ENCODE measurements at places on chromosomes 6 and 20. TPM values are rescaled to one million over a fixed set of nuclear protein-coding genes. Genes with fewer than 3 reads are reported as not detected.

DNA sequence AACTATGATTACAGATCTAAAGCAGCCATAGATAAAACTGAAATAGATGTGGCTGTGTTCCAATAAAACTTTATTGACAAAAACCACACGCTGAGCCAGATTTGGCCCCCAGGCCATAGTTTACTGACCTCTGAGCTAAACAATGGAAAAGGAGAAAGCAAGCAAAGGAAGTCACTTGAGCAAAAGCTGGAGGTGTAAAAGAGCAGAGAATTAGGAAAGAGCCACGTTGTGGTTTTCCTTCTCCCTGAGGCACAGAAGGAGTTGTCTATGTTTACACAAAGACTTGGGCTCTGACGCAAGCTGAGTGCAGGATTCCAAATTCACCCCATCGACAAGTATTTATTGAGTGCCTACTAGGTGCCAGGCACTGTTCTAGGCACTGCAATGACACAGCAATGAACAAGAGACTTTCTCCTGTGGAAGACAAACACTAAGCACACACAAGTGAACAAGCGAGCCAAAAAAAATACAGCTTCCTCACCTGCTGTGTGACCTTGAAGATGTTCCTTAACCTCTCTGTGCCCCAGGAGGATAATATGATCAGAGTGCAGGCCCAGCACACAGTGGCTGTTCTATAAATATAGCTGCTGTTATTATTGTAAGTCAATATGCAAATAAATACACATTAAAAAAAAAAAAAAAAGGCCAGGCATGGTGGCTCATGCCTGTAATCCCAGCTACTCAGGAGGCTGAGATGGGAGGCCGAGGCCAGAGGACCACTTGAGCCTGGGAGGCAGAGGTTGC is 75.4 kb upstream of the PTPN1 start:
- no peak for DNase-seq

- DNase-seq: peak; percentile 100
Observed at GRCh38 chr6:26204332-26205160, 117.3 kb downstream of the HFE start.

- DNase-seq: no peak
Observed at GRCh38 chr6:158170656-158171081, 2.5 kb downstream of the GTF2H5 start.

GRCh38 chr6:14711056-14711703 is 534.7 kb upstream of the JARID2 start:
- DNase-seq: no peak

DNA sequence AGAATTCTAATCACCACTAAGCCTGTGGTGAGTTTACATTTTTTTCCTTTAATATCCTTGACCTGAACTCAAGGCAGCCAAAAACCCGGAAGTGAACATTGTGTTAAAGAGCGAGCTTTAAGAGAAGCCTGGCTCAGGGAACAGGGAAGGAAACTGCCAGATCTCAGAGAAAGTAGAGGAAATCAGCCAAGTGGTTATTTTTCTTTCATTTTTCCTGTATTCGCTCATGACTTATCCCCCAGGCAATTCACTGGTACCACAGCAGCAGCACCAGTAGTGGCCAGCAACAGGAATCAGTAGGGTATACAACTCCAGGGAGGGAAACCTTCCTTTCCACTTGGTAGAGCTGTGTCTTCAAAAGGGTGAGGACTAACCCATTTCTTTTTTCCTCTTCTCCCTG is 89.6 kb upstream of the HMGCLL1 start:
- DNase-seq: no peak

DNA sequence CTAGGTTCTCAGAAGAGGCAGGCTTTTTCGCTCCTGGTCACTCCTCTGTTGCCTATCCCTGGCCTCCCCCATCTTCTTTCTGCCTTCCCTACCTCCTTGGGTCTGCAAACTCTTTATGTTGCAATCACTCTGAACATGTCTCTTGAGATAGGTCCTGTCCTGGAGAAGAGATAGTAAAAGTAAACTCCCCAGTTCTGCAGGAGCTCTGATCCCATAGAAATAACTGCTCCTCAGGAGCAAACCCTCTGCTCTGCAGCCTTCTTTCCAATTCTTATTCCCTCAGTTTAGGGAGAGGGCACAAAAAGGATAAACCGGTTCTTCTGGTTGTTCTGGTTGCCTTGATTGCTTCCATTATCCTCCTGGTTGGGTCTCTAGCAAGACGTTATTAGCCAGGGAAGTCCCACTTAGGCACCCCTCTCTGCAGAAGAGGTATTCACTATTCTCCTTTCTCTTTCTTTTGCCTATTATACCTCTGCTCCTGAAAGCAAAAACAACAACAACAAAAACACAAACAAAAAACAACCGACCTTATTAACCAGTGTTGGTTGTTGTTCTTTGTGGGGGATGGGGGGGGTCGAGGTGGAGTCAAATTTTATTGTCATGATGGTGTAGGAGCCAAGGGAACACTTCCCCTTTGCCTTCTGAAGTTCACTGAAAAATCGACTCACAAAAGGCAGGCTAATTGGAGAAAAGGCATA is 973 bp downstream of the TRIM38 start:
- DNase-seq: no peak

GRCh38 chr6:56359201-56359899 is 112.0 kb upstream of the COL21A1 start:
- DNase-seq: peak; percentile 73

DNA sequence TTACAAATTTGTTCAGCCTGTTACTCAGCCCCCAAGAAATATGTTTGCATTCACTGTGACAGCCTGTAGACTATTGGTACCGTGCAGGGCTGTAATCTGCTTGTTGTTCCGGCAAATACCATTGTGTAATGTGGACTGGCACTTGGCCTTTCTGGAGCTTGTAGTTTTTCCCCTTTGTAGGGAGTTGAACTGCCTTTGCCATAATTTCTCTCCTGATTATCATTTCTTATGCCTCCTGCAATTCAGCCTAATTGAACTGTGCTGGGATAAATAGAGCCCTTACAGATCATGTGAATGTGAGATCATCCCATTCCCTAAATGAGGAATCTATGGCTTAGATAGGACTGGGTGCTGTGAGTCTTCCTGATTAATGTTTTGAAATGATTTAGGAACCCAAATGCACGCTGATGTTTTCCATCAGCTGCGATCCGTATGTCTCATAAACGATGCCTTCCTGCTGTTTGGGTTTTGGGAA is 185.1 kb downstream of the JARID2 start:
- no peak for DNase-seq

DNA sequence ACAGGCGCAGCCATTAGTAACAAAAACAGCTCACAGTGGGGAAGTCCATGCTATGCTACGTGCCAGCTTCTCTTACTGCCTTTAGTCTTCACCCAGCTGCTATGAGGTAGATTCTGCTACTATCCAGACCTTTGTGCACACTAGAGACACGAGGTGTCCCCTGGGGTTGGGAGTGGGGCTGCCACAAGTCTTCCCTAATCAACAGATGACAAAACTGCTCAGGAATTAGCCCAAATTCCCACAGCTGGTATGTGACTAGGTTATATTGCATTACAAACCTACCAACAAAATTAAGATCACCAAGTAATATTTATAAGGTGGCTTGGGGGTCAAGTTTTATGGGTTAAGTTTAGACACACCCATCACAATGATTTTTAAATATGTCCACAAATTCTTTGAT is 63.3 kb downstream of the PSMB1 start:
- DNase-seq: no peak

DNA sequence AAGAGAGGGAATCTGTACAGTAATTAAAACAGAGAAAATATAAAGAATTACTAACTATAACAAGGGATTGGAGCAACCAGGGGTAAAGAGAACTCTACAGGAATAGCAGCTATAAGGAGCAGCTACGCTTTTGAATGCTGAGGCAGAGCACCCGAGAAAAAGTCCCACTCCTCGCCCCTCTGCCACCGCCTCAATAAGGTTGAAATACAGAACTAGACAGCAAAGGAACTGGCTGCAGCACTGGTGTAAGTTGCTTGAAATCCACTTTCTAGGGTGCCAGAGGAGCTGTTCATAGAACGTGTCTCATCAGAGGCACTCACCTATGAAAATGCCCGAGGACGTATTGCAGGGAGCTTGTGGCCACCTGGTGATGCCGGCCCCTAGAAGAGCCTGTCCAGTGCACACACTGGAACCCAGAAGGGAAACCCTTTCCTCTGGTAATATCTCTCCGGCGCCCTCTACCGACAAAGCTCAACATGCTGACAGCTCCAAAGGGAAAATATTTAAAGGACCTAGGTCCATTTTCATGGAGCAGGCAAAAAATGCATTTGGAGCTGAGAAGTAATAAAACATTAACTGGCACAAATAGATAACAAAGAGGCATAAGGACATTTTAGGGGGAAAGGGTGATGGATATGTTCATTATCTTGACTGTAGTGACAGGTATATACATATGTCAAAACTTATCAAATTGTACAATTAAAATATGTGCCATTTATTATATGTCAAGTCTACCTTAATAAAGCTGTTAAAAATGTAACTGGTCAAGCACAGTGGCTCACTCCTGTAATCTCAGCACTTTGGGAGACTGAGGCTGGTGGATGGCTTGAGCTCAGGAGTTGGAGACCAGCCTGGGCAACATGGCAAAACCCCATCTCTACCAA is 137.4 kb upstream of the HDAC2 start:
- DNase-seq: peak; percentile 5

GRCh38 chr6:133170602-133171001 is 70.6 kb upstream of the EYA4 start:
- no peak for DNase-seq

DNA sequence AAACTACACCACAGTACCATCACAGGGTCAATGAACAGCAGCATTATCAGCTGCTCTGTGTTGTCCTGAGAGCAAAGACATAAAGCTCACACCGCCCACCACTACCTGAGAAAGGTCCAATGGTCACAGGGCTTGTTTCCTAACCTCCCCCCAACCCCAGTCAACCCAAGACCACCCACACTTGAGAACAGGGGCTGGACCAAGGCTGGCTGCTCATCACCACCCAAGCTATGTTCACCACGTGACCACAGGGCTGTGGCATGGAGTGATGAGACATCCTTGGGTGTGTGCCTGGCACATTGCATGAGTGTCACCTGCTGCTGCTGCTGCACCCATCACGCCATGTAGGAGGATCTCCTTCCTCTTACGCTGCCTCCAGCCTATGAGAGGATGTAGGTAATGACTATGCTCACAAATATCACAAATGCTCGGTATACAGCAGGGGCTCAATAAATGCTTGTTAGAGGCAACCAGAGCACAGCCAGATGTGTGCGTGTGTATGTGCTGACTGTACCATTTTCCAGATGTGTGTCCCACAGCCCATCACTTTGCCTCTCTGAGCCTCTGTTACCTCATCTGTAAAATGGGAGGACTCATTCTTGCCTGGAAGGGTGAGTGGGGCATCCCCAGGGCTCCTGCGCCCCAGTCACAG is 23.3 kb upstream of the SIRPA start:
- DNase-seq: no peak

DNA sequence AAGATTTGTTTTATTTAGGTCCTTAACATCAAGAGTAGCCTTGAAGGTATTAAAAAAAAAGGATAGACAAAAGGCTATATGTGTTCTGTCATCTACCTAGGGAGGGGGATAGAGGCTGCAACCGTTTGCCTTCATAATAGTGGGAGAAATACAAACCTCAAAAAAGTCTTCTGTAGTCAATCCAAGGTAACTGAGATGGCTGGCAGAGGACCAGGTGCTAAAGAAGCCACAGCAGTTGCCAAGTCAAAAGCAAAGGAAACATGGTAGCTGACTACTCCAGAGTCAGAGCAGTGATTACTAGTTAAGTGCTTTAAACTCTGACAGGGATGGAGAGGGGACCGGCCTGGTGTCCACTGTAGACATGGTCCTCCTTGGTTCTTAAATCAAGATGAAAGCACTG is 249.4 kb downstream of the PTPRK start:
- no peak for DNase-seq

- DNase-seq: no peak
Observed at GRCh38 chr20:14832630-14833029, 495.2 kb upstream of the FLRT3 start.

DNA sequence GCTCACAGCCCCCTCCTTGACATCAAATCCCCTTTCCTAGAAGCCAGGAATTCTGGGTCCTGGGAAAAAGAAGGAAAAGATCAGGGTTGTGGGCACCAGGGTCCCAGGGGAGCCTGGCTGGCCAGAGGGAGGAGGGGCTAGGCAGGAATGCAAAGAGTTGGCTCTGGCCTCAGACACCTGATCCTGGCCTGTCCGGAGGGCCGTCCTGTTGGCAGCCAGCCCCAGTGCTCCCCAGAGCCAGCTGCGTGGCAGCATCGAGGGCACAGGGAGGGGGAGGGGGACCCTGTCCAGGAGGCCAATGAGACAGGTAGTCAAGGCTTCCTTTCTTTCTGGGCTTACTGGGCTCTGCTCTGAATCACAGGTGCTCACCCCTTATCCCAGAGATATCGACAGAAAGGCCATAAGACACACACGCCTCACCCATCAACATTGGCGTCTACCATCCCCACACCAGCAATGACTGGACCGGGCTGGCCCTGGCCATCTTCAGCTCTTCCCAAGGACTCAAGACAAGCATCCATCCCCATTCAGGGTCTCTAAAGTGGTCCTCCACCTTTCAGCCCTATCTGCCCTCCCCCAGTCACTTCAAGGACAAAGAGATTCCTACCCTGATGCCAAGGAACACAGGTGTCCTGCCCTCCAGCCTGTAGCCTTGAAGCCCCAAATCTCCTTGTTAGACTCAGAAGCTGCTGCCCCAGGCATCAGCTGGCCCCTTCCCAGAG is 723 bp downstream of the COL11A2 start:
- DNase-seq: no peak

GRCh38 chr20:32282461-32282860 is 5.0 kb downstream of the KIF3B start:
- DNase-seq: no peak

Gene DTD1
- polyA plus RNA-seq: 32.8 TPM

Gene GMPR
- 14.9 TPM for polyA plus RNA-seq

Gene CLPSL2
- polyA plus RNA-seq: not detected

Gene STMN3
- 26.7 TPM for polyA plus RNA-seq

Gene JPH2
- polyA plus RNA-seq: 1.2 TPM

Gene ARMH2
- not detected for polyA plus RNA-seq

Gene TMEM14A
- 54.9 TPM for polyA plus RNA-seq

Gene MYLK2
- polyA plus RNA-seq: 0.62 TPM

Gene CALHM5
- 2.7 TPM for polyA plus RNA-seq

Gene BPI
- polyA plus RNA-seq: 0.44 TPM

Gene PAQR8
- 31.3 TPM for polyA plus RNA-seq

Gene ADGRF5
- 34.0 TPM for polyA plus RNA-seq
